ENCODE measurements at places on chromosomes 11 and 22. TPM values are rescaled to one million over a fixed set of nuclear protein-coding genes. Genes with fewer than 3 reads are reported as not detected.

DNA sequence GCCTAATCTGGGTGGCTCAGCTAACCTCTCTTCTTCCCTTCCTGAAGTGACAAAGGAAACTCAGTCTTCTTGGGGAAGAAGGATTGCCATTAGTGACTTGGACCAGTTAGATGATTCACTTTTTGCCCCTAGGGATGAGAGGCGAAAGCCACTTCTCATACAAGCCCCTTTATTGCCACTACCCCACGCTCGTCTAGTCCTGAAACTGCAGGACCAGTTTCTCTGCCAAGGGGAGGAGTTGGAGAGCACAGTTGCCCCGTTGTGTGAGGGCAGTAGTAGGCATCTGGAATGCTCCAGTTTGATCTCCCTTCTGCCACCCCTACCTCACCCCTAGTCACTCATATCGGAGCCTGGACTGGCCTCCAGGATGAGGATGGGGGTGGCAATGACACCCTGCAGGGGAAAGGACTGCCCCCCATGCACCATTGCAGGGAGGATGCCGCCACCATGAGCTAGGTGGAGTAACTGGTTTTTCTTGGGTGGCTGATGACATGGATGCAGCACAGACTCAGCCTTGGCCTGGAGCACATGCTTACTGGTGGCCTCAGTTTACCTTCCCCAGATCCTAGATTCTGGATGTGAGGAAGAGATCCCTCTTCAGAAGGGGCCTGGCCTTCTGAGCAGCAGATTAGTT lies 14.2 kb upstream of the UVRAG start:
- no peak for DNase-seq

DNA sequence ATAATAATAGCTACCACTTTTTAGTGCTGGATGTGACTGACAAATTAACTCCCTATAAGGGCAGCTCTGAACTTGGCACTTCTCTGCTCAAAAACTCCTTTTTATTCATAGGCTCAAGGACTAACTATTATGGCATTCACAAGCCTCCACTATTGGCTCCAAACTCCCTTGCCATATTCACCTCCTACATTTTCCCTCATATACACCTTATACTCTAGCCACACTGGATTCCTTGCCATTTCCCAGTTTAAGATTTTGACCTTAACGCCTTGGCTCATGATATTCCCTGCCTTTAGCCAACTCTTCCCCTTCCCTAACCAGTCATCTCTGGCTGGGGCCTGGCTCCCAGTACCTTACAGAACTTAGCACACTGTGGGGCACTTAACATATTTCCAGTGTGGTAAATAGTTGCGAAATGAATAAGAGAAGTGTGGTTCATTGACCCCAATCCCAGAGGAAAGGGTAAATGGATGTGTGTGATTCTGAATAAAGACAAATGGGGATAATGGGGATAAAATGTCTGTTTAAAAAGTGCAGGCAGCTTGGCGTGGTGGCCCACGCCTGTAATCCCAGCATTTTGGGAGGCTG lies 40.0 kb upstream of the SORL1 start:
- no peak for DNase-seq

Gene CLCF1
- total RNA-seq = 20.6 TPM

Gene IL17REL
- not detected for total RNA-seq

DNA sequence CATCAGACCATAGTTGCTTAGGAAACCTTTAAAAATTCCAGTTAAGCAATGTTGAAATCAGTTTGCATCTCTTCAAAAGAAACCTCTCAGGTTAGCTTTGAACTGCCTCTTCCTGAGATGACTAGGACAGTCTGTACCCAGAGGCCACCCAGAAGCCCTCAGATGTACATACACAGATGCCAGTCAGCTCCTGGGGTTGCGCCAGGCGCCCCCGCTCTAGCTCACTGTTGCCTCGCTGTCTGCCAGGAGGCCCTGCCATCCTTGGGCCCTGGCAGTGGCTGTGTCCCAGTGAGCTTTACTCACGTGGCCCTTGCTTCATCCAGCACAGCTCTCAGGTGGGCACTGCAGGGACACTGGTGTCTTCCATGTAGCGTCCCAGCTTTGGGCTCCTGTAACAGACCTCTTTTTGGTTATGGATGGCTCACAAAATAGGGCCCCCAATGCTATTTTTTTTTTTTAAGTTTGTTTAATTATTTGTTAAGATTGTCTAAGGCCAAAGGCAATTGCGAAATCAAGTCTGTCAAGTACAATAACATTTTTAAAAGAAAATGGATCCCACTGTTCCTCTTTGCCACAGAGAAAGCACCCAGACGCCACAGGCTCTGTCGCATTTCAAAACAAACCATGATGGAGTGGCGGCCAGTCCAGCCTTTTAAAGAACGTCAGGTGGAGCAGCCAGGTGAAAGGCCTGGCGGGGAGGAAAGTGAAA lies 73.4 kb downstream of the NCAPD3 start:
- DNase-seq = no peak

Gene SOX6
- total RNA-seq = 4.9 TPM

GRCh38 chr11:20880094-20880493 lies 210.7 kb downstream of the NELL1 start:
- DNase-seq = no peak

Gene CRACR2B
- 4.9 TPM for total RNA-seq

Gene ACRV1
- not detected for total RNA-seq

- DNase-seq = no peak
Measured at GRCh38 chr11:121590772-121591404, 138.1 kb upstream of the SORL1-AS1 start.

DNA sequence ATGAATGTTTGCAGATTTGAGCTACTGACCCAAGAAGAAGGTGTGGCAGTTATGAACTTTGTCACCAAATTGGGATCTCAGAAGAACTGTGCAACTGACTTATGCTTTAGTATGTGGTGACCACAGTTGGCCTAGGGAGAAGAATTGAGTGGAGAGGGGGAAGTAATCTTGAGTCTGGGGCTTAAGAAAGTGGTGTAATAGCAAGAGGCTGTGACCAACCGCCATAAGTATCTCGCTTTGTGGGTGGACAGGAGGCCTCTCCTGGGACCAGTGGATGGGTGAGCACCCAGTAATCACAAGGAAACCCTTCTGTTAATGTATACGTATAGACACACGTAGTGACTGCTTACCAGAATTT lies 12.7 kb upstream of the IL10RA start:
- DNase-seq = peak; percentile 47

DNA sequence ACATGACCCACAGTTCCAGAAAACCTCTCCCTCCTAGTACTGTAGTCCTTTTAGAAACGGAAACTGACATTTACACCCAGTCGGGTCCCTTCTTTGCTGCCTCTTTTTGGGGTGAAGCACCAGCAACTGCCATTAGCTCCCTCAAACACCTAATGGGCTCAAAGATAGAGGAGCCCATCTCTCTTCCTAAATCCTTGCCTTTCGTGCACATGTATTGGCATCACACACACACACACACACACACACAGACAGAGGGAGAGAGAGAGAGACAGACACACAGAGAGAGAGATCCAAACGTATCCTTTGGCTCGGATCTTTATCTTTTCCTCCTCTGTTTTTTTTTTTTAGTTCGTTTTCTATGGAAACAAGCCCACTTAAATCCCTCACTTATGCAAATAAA lies 716 bp downstream of the GRM5 start:
- no peak for DNase-seq

- no peak for DNase-seq
Measured at GRCh38 chr22:42863349-42863961, 6.4 kb upstream of the ARFGAP3 start.

Gene ACCSL
- not detected for total RNA-seq

Gene OR5A1
- total RNA-seq = not detected

DNA sequence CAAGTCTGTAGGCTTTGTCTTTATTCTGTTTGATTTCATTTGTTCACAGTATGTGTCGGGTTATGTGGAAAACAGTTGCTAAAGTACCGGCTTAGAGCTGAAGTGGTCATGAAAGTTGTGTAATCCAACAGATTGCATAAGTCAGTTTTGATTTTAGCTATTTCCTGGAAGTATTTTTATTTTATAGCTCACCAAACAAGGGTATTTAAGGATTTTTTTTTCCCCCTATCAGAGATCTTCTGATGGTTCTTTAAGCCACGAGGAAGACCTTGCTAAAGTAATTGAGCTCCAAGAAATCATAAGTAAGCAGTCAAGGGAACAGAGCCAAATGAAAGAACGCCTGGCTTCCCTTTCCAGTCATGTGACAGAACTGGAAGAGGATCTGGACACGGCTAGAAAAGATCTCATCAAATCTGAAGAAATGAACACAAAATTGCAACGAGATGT lies 55.9 kb downstream of the PPFIA1 start:
- no peak for DNase-seq

Gene RPS19BP1
- 107 TPM for total RNA-seq

DNA sequence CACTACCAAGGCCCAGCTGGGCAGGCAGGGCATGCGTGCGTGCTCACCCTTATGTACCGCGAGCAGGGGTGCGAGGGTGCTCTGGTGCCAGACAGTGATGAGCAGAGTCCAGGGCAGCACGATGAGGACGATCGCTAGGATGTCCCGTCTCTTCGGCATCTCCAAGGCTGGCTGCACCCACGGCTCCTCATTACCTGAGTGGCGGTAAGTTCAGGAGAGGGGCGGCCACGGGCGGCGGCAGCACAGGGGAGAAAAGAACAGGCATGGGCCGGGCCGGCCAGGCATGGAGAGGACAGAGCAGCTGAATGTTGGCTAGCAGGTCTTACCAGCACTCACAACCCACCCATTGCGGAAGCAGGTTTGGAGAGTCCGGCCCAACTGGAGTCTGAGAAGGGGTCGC lies 24.5 kb downstream of the B3GAT1 start:
- DNase-seq = no peak

Gene C11orf87
- total RNA-seq = not detected

DNA sequence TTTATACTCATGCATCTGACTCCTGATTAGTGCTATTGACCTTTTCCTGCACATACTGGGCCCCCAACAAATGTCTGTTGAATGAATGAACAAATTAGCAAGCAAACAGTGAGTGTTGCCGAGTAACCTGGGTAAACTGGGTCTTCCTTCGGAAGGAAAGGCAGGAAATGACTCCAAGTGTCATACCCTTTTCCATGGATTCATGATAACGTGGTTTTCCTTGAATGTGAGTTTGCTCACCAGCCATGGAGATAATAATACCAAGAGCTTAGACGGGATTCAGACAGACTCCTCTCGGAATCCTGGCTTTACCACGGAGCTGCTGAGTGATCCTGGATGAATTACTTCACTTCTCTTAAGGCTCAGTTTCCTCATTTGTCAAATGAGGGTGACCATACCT lies 16.7 kb downstream of the TECTA start:
- no peak for DNase-seq

DNA sequence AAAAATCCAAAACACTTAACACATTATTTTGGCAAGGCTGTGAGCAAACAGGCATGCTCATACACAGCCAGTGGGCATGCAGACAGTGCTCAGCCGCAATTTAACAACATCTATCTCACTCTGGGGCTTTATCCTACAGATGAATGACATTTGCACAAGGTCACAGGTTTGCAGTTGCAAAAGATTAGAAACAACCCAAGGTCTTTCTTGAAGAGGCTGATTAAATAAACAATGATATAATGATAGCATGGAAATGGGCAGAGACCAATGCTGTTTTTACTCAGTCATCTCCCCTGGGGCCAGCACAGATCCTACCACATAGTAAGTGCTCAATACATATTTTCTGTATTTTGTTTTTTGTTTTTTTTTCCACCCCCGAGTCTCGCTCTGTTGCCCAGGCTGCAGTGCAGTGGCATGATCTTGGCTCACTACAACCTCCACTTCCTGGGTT lies 9.4 kb downstream of the A4GALT start:
- no peak for DNase-seq

DNA sequence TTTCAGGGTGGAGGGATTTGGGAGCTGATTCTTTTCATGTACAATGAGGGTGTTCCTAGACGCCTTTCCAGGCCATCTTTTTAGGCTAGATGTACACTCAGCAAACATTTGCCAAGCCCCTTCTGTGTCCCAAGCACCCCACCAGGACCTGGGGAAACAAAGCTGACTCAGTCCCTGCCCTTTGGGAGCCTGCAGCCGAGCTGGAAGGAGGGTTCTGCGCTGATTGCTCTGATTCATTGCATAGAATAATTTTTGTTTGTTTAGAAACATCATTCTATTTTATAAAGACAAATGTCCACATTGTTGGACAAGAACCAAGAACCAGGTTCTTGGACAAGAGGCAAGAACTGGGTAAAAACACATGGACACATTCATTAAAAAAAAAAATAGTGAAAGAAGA lies 16.7 kb downstream of the TP53AIP1 start:
- no peak for DNase-seq

Gene TMEM191C
- total RNA-seq = 8.3 TPM

Gene MS4A6E
- total RNA-seq = 3.4 TPM

Gene LRRC74B
- not detected for total RNA-seq

Gene PNPLA5
- total RNA-seq = not detected

DNA sequence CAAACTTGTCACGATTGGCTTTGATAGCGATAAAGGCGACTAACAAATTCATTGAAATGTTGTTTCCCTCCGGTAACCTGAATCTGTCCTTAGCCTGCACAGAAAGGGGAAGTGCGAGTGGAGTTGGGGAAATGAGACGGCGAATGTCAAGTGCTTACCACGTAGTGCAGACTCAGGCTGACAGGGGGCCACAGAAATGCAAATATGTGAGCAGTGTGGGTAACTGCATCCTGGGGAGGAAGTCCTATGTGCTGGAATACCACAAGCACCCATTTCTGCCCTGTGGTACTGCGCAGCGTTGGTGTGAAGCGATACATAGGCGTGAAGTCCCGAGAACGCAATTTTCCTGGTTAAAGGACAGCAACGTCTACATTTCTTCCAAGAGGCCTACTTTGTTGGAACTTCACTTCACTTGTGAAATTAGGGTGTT lies 869 bp upstream of the EIF4ENIF1 start:
- DNase-seq = no peak

GRCh38 chr11:69200331-69201065 lies 44.8 kb downstream of the SMIM38 start:
- no peak for DNase-seq

Gene OR5B12
- not detected for total RNA-seq

- no peak for DNase-seq
Measured at GRCh38 chr22:34105461-34106062, 185.3 kb upstream of the LARGE1 start.

Gene ANAPC15
- 19.9 TPM for total RNA-seq

GRCh38 chr11:35750981-35751663 lies 88.5 kb downstream of the TRIM44 start:
- no peak for DNase-seq

DNA sequence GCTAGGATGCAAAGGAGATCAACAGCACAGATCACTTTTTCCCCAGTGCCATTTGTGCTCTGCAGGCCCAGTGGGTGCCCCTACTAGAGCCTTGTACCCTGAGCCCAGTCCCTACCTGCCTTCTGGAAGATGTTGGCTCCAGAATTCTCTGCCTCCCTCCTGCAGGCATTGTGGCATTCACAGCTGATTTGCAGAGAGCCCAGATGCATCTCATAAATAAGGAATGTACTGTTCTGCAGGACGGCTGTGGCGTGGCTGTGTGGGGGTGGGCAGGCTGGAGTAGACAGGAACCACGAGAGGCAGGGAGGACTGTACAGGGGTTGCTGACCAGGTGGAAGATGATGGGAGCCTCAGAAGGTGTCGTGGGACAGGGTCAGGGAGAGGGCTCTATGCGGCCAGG lies 11.2 kb upstream of the MIAT start:
- no peak for DNase-seq

Gene GRK2
- total RNA-seq = 100 TPM
